Smooth muscle cell of bladder (primary cell): ENCODE measurements at places on chromosomes 11 and 22. TPM values are rescaled to one million over a fixed set of nuclear protein-coding genes. Genes with fewer than 3 reads are reported as not detected.

HORMAD2 gene
- under 0.01 TPM in 1 of 2 replicates, not detected in the other for total RNA-seq

LUZP2 gene
- 0.09 and 0.14 TPM in 2 replicates for total RNA-seq

DEFB131B gene
- total RNA-seq = not detected in 2 replicates

PLEKHB1 gene
- total RNA-seq = 0.74 and 0.85 TPM in 2 replicates

OR10A2 gene
- not detected in 2 replicates for total RNA-seq

TEX54 gene
- total RNA-seq = not detected in 2 replicates

FOSL1 gene
- total RNA-seq = 2.6 and 4.4 TPM in 2 replicates

CLCF1 gene
- 3.4 and 4.4 TPM in 2 replicates for total RNA-seq

GPR83 gene
- total RNA-seq = under 0.01 TPM in 1 of 2 replicates, not detected in the other

CCDC87 gene
- total RNA-seq = 0.14 and 0.28 TPM in 2 replicates

RIMBP3C gene
- 0.14 and 0.18 TPM in 2 replicates for total RNA-seq

SEPTIN3 gene
- total RNA-seq = 0.09 and 0.14 TPM in 2 replicates

SERPING1 gene
- total RNA-seq = 4.7 and 10.8 TPM in 2 replicates

MYO7A gene
- under 0.01 and 0.09 TPM in 2 replicates for total RNA-seq

LIF gene
- 17.3 and 34.1 TPM in 2 replicates for total RNA-seq

OR2AT4 gene
- total RNA-seq = not detected in 2 replicates

SYT13 gene
- not detected in 2 replicates for total RNA-seq

TSGA10IP gene
- not detected in 2 replicates for total RNA-seq

SAA1 gene
- total RNA-seq = 0.37 TPM in 1 of 2 replicates, not detected in the other

OR5D14 gene
- not detected in 2 replicates for total RNA-seq
